Activated naive CD4-positive, alpha-beta T cell treated with anti-CD3 and anti-CD28 coated beads for 36 hours (primary cell): ENCODE measurements at places on chromosomes 6 and 20. TPM values are rescaled to one million over a fixed set of nuclear protein-coding genes. Genes with fewer than 3 reads are reported as not detected.

PSORS1C1 gene
- total RNA-seq: 0.29 TPM

DNA sequence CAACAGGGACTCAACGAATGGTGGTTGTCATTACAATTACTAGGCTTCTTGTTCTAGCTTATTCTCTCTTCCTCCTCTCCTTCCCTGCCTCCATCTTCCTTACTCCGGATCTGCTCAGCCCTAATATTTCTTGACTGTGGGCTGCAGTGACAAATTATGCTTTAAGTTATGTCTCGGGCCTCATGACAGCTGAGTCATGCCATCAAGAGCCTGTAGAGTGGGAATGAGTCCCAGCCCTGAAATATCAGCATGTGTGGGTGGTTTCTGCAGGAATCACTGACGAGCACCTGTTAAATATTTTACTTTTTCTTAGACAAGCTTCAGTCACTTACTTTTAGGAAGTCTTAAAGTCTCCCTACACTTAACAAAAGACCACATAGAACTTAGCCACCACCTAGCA, 83.1 kb upstream of the CBLN4 start:
- no peak overlapping the region for H3K27ac ChIP-seq
- no peaks in the 10 kb centered on the region for H3K36me3 ChIP-seq

- no peak overlapping the region for H3K4me3 ChIP-seq
- no peaks in the 10 kb centered on the region for H3K36me3 ChIP-seq
- H3K27me3 ChIP-seq: no peaks in the 10 kb centered on the region
- no peaks in the 10 kb centered on the region for H3K4me1 ChIP-seq
Observed at GRCh38 chr6:125066964-125067363, 86.6 kb upstream of the TPD52L1 start.

DNA sequence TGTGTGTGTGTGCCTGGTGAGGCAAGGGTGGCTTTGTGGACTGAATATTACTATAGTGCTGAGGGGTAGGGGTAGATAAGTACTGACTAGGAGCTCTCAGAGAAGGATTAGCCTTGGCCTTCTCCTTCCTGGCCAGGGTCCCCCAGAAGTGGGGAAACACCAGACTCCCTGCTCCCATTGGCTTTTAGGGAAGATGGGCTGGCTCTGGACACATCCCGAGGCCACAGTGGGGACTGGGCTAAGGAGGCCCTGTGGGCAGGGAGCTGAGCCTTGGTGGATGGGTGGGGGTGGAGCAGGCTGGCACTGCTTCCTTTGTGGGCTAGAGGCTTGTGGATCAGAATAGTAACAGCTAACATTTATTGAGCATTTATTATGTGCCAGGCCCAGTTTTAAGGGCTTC, 3.1 kb downstream of the EPB41L1 start:
- H3K27ac ChIP-seq: no peak overlapping the region
- no peaks in the 10 kb centered on the region for H3K36me3 ChIP-seq
- no peak for DNase-seq
- no peak overlapping the region for H3K4me3 ChIP-seq

DNA sequence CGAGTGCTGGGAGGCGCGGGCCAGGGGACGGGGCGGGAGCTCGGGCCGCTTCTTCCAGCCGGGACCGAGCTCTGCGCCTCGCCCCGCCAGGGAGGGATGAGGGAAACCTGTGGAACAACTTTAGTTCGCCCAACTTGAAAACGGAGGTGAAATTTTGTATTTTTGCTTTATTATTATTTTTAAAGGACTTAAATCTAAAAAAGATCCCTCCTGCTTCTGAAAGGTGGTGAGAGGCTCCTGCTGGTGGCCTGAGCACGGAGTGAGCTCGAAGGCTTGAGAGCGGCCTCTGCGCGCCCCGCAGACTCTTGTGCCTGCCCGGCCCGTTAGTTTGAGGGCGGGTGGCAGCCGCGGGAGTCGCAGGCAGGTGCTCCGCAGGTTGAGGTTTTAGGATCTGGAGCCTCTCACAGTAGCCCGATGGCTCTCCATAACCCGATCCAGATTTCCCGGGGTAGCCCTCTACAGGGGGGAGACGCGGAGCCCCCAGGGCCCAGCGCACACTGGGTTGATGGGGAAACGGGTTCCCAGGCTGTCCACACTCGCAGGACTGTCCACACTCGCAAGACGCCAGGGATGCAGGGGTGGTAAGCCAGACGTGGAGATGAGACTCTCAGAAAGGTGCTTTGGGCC, 46.2 kb upstream of the SUPT3H start:
- peaks cover 13% of the 10 kb centered on the region for H3K27me3 ChIP-seq
- H3K4me1 ChIP-seq: peaks cover 40% of the 10 kb centered on the region
- H3K36me3 ChIP-seq: no peaks in the 10 kb centered on the region
- peak overlapping the region; percentile 63 for H3K27ac ChIP-seq

DNA sequence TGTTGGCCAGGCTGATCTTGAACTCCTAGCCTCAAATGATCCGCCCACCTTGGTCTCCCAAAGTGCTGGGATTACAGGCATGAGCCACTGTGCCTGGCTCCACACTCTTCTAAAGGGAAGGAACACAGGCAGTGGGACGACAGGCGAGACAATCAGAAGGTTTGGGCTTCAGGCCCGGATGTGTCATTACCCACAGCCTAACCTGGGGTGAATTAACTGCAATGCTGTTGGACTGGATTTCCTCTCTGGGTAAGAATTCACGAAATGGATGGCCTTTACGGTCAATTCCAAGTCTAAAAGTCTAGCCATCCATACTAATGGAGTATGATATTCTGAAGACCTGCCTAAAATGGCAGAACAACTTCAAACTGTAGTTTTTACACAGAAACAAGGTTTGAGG, 83.7 kb upstream of the CCDC28A start:
- H3K4me1 ChIP-seq: peaks cover 5% of the 10 kb centered on the region
- no peak overlapping the region for H3K27ac ChIP-seq
- no peak overlapping the region for H3K4me3 ChIP-seq
- H3K36me3 ChIP-seq: no peaks in the 10 kb centered on the region

GRCh38 chr6:167130712-167131684, 8.1 kb downstream of the CCR6 start:
- H3K27ac ChIP-seq: no peak overlapping the region
- no peaks in the 10 kb centered on the region for H3K4me1 ChIP-seq
- no peaks in the 10 kb centered on the region for H3K27me3 ChIP-seq
- no peaks in the 10 kb centered on the region for H3K36me3 ChIP-seq
- DNase-seq: no peak

ZKSCAN4 gene
- 3.5 TPM for total RNA-seq

TMEM30A gene
- 76.0 TPM for total RNA-seq

DNA sequence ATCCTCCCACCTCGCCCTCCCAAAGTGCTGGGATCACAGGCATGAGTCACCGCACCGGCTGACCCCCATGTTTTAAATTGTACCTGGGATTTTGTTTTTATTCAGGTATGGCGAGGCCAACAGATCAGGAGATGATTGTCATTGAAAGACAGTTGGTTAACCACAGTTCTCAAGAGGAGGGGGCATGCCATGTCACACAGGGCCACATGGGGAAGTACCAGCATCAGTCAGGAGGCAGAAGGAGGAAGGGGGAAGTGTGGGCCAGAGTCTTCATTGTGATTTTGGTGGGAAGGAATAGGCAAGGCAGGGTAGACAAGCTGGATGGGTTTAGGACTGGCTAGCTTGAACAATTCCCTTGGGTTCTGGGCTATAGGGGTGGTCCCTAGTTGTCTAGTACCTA, 9.9 kb upstream of the MMP9 start:
- H3K4me1 ChIP-seq: peaks cover 67% of the 10 kb centered on the region
- H3K27me3 ChIP-seq: no peaks in the 10 kb centered on the region
- H3K4me3 ChIP-seq: no peak overlapping the region
- no peak overlapping the region for H3K27ac ChIP-seq

DNA sequence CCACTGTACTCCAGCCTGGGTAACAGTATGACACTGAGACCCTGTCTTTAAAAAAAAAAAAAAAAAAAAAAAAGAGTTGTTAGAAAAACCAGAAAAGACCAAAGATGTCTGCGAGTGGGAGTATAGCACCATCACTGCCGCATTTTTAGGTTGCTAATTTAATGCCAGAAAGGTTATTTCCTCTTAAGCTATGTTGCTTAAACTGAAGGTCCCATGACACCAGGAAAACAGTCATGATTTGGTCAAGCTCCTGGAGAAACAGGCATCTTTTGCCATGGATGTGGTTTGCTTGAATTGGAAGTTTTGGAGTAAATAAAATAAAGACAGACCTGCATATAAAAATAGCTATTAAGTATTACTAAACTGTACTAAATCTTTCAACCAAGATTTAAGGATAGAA, 68.3 kb upstream of the TNFRSF21 start:
- no peak overlapping the region for H3K4me3 ChIP-seq
- peaks cover 3% of the 10 kb centered on the region for H3K27me3 ChIP-seq
- peaks cover 3% of the 10 kb centered on the region for H3K4me1 ChIP-seq
- no peak for DNase-seq
- no peaks in the 10 kb centered on the region for H3K36me3 ChIP-seq

DNA sequence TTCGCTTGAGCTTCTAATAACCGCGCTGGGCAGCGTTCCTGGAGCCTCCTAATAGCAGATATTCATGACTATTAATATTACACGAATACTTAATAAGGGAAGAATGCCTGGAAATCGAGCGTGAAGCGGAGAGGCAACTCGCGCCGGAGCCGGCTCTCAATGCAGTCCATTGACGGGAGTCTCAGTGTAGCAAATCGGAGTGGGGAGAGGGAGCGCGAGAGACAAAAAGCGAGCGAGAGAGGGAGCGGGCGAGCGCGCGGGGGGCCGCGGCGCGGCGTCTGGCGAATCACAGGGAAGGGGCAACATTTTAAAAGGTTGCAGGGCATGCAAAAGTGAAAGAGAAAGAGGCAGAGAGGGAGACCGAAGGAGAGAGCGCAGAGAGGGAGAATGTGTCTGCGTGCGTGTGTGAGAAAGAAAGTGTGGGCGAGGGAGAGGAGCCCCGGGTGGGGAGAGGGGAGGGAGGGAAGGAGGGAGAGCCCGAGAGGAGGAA, 2.9 kb downstream of the TFAP2A start:
- peak; percentile 51 for DNase-seq
- H3K27ac ChIP-seq: no peak overlapping the region
- peaks cover 85% of the 10 kb centered on the region for H3K27me3 ChIP-seq
- H3K4me1 ChIP-seq: peaks cover 44% of the 10 kb centered on the region
- peaks cover 1% of the 10 kb centered on the region for H3K36me3 ChIP-seq
- H3K4me3 ChIP-seq: peak overlapping the region; percentile 83

- DNase-seq: no peak
- no peaks in the 10 kb centered on the region for H3K36me3 ChIP-seq
- H3K4me1 ChIP-seq: no peaks in the 10 kb centered on the region
- no peak overlapping the region for H3K27ac ChIP-seq
- no peak overlapping the region for H3K4me3 ChIP-seq
Observed at GRCh38 chr20:33191955-33192354, 24.0 kb downstream of the BPIFA2 start.

- H3K36me3 ChIP-seq: no peaks in the 10 kb centered on the region
- peaks cover 2% of the 10 kb centered on the region for H3K27me3 ChIP-seq
- H3K4me3 ChIP-seq: no peak overlapping the region
- no peak for DNase-seq
- no peak overlapping the region for H3K27ac ChIP-seq
- no peaks in the 10 kb centered on the region for H3K4me1 ChIP-seq
Observed at GRCh38 chr6:138430361-138431145, 26.5 kb downstream of the HEBP2 start.

- no peak overlapping the region for H3K4me3 ChIP-seq
- H3K36me3 ChIP-seq: peaks cover 5% of the 10 kb centered on the region
- no peak overlapping the region for H3K27ac ChIP-seq
Observed at GRCh38 chr6:4930025-4930691, 73.7 kb downstream of the RPP40 start.

- H3K4me1 ChIP-seq: no peaks in the 10 kb centered on the region
- no peak overlapping the region for H3K27ac ChIP-seq
Observed at GRCh38 chr6:151422981-151423380, 28.9 kb downstream of the RMND1 start.

DNA sequence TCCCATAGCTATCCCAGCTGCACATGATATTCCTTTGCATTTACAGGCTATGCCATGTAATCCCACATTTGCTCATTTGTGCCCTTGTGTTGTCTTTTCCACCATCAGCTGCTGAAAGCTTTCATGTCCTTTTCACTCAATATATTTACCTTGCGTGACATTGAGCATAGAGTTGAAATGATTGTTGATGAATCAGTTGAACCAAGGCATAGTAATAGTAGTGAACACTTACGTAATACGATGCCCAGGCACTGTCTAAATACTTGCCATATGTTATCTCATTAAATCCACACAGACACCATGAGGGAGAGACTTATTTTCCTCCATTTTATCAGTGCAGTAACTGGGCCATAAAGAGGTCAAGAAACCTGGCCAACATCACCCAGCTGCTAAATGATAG, 13.1 kb downstream of the RNF8 start:
- peaks cover 12% of the 10 kb centered on the region for H3K36me3 ChIP-seq
- no peak overlapping the region for H3K4me3 ChIP-seq
- H3K27ac ChIP-seq: no peak overlapping the region
- no peaks in the 10 kb centered on the region for H3K4me1 ChIP-seq
- no peak for DNase-seq
- H3K27me3 ChIP-seq: no peaks in the 10 kb centered on the region

- no peaks in the 10 kb centered on the region for H3K36me3 ChIP-seq
- no peaks in the 10 kb centered on the region for H3K4me1 ChIP-seq
- H3K4me3 ChIP-seq: no peak overlapping the region
- H3K27ac ChIP-seq: no peak overlapping the region
Observed at GRCh38 chr20:19802492-19803158, 44.6 kb downstream of the RIN2 start.

MYO6 gene
- total RNA-seq: 1.8 TPM

GRCh38 chr6:35076997-35077712, 64.0 kb downstream of the TCP11 start:
- no peak overlapping the region for H3K27ac ChIP-seq
- H3K27me3 ChIP-seq: no peaks in the 10 kb centered on the region
- H3K4me3 ChIP-seq: no peak overlapping the region
- no peaks in the 10 kb centered on the region for H3K4me1 ChIP-seq

DNA sequence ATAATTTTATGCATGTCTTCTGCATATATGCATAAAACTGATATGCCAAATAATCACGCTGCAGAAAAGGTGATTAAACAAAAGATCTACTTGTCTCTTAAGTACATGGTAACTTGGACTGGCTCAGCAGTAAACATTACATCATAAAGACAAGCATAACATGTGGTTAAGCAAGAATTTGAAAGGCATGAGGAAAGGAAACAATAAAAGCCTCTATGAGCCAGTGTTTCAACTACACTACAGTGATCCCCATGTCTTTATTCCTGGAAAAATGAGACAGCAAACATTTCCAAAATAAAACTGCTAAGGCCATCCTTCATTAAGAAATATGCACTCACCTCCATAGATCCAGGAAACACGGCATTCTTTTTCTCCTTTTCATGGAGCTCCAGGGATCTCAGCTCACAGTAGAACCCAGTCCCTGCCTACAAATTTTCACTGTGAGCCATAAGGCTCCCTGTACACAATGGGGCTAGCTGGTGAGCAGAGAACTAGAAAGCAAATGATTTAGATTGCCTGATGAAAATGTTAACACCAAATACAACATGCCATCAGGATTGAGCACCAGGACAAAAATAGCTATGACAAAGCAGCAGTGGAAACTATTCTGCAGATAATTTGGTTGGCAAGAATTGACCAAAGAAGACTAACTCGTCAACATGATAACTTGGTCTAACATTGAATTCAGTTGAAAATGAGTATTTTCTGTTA, 156.1 kb downstream of the COL21A1 start:
- H3K4me3 ChIP-seq: no peak overlapping the region
- H3K27me3 ChIP-seq: no peaks in the 10 kb centered on the region
- no peak overlapping the region for H3K27ac ChIP-seq
- H3K36me3 ChIP-seq: no peaks in the 10 kb centered on the region
- no peaks in the 10 kb centered on the region for H3K4me1 ChIP-seq

GRCh38 chr6:2791450-2791974, 26.3 kb downstream of the WRNIP1 start:
- no peaks in the 10 kb centered on the region for H3K27me3 ChIP-seq
- no peak overlapping the region for H3K27ac ChIP-seq
- no peak for DNase-seq

SUMO4 gene
- total RNA-seq: 5.9 TPM
